Frontal cortex (tissue), 4 donors: ENCODE measurements at places on chromosomes 12 and 14. TPM values are rescaled to one million over a fixed set of nuclear protein-coding genes. Genes with fewer than 3 reads are reported as not detected.

DNA sequence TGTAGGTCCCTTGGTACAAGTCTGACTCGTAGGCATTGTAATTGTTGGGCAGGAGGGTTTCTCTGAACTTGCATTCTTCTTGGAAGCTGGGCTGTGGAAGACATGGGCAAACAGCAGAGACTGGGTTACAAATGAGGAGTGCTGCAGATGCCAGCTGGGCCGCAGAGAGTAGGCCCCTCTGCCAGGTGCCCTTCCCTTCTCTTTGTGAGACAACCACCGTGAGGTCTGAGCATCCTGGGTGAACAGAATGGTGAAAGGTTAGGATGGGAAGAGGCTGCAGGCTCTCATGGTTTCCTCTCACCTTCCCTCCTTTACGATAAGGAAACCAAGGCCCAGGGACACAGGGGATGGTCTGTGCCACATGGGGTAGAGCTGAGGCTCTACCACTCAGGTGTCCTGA lies 11.3 kb downstream of the FGF6 start:
- no peak for DNase-seq

DNA sequence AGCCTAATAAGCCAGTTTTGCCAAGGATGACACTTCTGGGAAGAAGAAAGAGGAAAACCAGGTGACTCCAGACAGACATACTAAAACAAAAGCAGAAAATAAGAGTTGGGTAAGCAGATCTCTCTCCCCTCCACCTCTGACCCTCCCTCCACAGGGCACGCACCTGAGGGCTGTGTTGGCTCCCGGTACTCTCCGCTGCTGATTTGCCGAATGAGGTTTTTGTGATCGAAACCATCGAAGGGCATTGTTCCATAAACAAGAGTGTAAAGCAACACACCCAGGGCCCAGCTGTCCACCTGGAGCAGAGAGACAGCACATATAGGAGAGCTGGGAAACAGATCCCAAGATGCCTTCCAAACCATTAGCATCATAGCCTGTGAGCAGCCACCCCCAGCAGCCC lies 68.1 kb downstream of the NUAK1 start:
- DNase-seq = no peak

DNA sequence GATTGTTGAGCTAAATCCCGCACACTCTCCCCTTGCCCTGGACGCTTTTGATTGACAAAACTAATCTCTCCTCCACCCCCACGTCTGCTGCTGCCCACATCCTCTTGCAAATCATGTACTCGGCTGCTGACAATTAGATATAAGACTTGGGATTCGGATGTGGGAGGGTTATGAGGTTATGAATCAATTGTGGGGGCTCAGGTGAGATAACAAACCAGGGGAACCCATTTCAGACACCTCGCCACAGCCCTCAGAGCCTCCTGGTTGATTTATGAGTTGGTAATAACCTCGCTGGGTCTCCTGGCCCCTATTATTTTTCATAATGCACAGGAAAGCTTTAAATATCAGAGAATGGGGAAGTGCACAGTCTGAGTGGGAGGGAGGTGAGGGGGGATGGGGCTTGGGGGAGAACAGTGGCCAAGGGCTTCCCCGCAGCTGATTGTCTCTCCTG lies 449.9 kb downstream of the DPF3 start:
- DNase-seq = no peak

GRCh38 chr14:55807881-55808379 lies 227.9 kb downstream of the KTN1 start:
- DNase-seq = no peak

- DNase-seq = no peak
Measured at GRCh38 chr12:77032406-77032805, 33.0 kb downstream of the E2F7 start.

DNA sequence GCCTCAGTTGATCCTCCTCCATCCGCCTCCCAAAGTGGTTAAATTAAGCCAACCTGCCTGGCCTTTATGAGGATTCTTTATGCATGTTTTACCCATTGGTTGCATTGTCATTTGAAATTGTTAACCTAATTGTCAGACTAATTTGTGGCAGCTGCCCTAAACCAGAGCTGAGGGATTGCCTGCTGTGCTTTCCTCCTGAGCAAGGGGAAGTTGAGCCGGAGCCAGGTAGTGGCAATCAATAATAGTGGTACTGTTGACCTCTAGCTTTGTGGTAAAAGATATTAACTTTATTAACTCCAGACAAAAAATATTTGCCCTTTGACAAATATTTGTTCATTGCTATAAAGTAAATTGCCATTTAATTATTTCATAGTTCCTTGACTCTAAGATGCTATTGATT lies 5.6 kb upstream of the HEBP1 start:
- DNase-seq = no peak

GRCh38 chr14:32756775-32757174 lies 181.9 kb upstream of the NPAS3 start:
- DNase-seq = no peak

DNA sequence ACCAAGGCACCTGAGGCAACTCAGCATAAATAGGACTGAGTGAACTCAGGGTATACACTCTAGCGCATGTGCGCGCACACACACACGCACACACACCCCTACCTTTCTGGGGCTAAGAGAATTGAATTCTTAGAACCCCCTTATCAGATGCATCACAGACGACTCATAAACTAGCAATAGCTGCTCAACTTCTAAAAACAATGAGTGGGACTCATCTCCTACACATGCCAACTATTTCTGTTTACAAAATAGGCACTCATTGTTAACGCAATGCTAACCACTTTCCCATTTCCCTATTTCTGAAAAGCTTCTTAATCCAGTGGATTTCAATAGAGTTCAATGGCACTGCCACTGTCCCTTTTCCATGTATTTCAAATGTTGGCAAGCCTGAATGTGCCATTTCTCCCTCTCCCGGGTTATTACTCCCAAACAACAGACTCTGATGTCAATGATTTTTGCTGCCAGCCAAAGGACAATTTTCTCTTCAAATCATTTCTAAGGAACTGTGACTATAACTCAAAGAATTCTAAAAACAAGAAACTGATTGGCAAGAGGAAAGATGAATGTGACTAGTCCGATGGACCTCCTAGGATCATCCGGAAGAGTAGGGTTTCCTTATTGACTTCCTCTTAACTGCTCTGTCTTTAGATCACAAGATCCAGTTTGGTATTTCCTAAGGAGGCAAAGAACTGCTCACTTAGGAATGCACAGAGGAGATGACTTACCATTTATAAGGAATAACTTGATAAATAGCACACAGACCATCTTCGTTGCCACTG lies 48.8 kb downstream of the SLC38A1 start:
- no peak for DNase-seq

GRCh38 chr12:3003357-3003992 lies 44.3 kb downstream of the TEAD4 start:
- DNase-seq = no peak

- peak; percentile 44 for DNase-seq
Measured at GRCh38 chr12:4270831-4271716, 2.5 kb upstream of the CCND2 start.

- DNase-seq = no peak
Measured at GRCh38 chr14:28020112-28020511, 746.5 kb upstream of the FOXG1 start.

DNA sequence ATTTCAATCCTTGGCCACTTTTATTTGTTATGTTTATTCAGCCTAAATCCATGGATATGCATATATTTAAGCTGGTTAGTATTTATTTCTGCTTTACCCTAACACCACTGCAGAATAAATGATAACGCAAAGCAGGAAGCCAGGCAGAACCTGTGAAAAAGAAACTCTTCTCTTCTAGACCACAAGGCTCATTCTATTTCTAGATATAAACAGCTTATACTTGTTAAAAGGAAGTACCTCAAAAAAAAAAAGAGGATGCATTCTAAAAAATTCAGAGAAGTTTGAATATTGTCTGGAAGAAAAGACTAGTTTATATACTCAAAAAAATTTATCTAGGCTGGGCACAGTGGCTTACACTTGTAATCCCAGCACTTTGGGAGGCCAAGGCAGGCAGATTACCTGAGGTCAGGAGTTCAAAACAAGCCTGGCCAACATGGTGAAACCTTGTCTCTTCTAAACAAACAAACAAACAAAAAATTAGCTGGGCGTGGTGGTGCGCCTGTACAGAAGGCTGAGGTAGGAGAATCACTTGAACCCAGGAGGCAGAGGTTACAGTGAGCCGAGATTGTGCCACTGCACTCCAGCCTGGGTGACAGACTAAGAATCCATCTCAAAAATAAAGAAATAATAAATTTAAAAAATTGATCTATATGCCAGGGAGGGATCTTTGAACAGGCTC lies 55.8 kb downstream of the GALNT4 start:
- DNase-seq = no peak

DNA sequence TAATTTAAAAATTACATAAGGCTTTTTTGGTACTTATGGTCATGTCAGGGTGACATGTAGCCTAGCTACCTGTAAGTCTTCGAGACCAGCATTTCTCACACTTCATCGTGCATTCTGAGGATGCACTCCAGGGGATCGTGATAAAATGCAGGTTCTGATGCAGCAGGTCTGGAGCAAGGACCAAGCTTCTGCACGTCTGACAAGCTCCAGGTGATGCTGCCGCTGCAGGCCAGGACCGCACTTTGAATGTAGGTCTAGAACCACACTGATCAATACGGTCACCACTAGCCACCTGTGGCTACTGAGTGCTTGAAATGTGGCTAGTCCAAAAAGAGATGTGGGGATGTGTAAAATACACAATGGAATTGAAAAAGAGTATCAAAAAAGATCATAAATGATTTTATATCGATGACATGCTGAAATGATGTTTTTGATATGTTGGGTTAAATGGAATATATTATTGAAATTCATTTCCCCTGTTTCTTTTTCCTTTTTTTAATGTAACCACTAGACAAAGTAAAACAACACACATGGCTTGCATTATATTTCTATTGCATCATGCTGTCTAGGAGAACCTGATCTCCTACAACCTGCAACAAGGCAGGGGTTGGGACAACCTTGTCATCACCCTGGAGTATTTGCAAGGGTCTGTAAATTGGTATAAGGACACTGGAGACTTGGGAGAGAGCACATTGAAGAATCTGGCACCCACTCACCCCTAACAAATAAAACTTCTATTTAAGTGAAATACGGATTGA lies 142.4 kb downstream of the DPF3 start:
- no peak for DNase-seq

DNA sequence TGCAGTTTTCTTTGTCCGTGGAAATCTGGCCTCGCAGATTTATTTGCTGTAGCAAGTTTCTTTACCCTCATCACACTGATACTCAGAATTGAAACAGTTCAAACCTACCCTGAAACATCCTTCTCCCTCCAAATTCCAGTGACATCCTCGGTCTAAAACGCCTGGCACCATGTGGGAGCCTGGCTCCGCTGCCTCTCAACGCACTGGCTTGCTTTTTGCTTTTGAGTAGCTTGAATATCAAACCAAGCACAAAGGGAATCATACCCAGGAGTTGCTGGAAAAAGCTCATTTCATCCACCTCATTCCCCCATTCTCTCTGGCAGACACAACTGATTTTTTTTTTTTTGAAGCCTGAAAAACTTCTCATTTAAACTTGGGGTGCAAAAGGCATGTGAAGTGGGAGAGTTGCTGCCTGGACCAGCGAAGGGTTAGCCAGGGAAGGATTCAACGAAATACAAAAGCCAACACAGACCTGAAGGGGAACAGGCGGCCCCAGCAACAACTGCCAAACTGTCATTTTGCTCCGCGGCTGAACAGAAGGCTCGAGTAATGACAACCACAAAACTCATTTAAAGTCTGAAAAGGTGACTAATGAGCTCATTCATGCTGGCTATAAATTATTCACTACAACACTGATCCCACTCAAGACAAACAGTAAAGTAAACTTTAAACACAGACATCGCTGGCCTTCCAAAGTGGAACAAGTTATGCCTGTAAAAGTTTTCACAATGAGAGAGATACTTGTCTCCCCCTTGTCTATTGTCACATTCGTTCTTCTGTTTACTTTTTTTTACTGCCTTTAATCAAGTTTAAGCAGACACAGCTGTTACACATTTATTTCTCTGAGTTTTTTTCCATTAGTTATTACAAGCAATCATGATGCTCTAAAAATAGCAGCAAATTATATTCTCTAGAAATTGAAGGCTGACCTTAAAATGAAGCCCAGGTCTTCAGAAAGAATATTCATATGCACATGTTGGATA lies 12.5 kb upstream of the FOXN3 start:
- DNase-seq = no peak

GRCh38 chr14:60665177-60665550 lies 15.9 kb upstream of the SIX1 start:
- no peak for DNase-seq

GRCh38 chr12:22543246-22544037 lies 900 bp downstream of the C2CD5 start:
- DNase-seq = peak; percentile 25

- no peak for DNase-seq
Measured at GRCh38 chr14:99633918-99634317, 11.0 kb upstream of the HHIPL1 start.

DNA sequence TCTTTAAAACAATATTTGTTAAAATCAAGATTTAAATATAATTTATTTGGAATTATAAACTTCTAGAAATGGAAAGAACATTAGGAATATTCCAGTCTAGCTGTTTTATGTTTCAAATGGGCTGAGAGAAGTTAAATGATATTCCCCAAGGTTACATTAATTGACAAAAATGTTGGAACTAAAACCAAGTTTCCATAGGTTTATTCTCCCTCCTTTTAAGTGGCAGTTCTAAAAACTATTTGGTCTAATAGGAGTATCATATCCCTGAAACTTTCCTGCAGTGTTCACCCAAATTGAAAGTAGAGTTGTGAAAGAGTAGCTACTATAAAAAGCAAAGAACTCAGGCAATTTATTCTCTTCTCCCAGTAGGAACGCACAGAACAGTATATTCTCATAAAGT lies 1185.5 kb downstream of the LRFN5 start:
- DNase-seq = no peak

GRCh38 chr14:43175896-43176295 lies 1331.2 kb downstream of the FSCB start:
- no peak for DNase-seq

- DNase-seq = no peak
Measured at GRCh38 chr14:100911665-100912316, 8.3 kb upstream of the RTL1 start.

DNA sequence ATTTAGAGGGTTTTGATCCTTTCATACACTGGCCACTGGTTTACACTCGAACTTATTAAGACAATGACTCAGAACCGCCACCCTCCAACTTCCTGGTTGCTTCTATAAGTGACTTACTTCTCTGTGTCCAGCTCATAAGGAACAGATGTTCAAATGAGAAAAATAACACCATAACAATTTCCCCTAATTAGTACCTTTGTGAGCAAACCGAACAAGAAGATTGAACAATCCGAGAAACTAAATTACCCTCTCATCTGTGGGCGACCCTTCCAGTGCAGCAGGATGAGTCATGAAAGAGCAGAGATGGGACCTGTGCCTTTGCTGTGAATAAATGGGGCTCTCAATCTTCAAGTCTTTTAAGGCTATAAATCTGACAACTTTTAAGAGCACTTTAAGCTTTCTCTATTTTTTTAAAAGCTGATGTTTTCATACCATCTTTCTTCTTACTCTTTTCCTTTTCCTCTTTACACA lies 146.8 kb upstream of the RASSF8 start:
- DNase-seq = no peak

GRCh38 chr12:79351251-79351650 lies 339.5 kb downstream of the PAWR start:
- no peak for DNase-seq

Gene KLRD1
- under 0.01 TPM for total RNA-seq

Gene KCNH3
- total RNA-seq = 3.7 TPM

Gene PYGL
- 4.5 TPM for total RNA-seq

Gene NOVA1
- total RNA-seq = 34.6 TPM

Gene DAO
- total RNA-seq = not detected

Gene FLRT2
- total RNA-seq = 84.0 TPM

Gene ANKS1B
- 329 TPM for total RNA-seq

Gene PLEK2
- total RNA-seq = 0.41 TPM

Gene RIN3
- total RNA-seq = under 0.01 TPM

Gene KRT6B
- total RNA-seq = not detected
